ENCODE measurements at places on chromosomes 7 and 10. TPM values are rescaled to one million over a fixed set of nuclear protein-coding genes. Genes with fewer than 3 reads are reported as not detected.

- peak; percentile 29 for DNase-seq
Observed at GRCh38 chr10:26556748-26557640, 118.9 kb downstream of the APBB1IP start.

- DNase-seq, result no peak
Observed at GRCh38 chr7:88200261-88200660, 19.6 kb downstream of the SRI start.

DNA sequence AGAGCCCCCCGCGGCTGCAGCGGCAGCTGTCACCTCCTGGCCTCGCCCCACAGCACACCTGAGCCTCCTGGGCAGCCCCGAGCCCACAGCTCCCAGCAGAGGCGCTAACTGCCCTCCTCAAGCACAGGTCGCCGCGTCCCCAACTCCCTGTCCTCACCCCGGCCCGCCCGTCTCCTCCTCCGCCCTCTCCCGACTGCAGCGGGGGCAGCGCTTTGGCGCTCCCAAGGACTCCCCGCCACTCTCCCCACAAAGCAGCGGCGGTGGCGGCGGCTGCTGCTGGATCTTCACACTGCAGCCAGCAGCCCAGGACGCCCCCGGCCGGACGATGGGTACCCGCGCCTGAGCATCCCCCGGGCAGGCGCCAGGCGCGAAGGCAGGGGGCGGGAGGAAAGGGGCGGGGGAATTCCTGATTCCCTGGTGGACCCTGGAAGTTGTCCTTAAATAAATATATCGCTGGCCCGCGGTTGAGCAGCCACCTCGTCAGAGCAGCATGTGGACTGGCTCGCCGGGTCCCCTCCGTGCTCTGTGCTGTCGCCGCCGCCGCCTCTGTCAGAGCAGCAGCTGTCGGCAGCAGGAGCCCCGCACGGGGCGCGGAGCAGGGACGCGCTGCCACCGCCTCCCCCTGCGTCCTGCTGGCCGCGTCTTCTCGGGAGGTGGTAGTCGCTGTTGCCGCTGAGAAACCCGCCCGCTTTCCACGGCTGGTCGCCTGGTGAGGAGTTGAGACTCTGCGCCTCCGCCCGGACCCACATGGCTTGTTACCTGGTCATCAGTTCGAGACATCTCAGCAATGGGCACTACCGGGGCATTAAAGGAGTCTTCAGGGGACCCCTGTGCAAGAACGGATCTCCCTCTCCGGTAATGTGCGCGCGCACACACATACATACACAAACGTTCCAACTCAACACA lies at the start of gene ZNF804B:
Gene ZNF804B, plus strand, starts transcription at position 471 of the 906 bp plus-strand sequence. Its CDS starts 277 bp downstream, at position 748.
- DNase-seq, result no peak

DNA sequence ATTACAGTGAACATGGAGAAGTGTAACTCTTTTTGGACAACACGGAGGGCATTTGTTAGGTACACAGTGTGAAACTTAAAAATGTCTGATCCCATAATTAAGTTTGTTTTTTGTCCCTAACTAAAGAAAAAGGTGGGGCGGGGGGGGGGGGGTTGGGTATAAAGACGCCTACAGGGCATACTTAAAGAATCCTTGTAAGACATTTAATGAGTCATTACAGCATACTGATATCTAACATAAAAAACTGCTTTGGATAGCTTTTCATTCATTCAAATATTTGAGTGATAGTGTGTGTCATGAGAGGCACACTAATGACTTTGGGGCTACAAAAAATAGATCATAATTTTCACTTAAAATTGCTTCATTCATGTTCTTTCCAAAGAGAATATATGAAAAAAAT lies 31.2 kb downstream of the ZNRF2 start:
- no peak for DNase-seq

The TAS2R41 gene
- total RNA-seq, result not detected

The ADGRA1 gene
- not detected for total RNA-seq
